ENCODE measurements at places on chromosomes 7 and 10.

DNA sequence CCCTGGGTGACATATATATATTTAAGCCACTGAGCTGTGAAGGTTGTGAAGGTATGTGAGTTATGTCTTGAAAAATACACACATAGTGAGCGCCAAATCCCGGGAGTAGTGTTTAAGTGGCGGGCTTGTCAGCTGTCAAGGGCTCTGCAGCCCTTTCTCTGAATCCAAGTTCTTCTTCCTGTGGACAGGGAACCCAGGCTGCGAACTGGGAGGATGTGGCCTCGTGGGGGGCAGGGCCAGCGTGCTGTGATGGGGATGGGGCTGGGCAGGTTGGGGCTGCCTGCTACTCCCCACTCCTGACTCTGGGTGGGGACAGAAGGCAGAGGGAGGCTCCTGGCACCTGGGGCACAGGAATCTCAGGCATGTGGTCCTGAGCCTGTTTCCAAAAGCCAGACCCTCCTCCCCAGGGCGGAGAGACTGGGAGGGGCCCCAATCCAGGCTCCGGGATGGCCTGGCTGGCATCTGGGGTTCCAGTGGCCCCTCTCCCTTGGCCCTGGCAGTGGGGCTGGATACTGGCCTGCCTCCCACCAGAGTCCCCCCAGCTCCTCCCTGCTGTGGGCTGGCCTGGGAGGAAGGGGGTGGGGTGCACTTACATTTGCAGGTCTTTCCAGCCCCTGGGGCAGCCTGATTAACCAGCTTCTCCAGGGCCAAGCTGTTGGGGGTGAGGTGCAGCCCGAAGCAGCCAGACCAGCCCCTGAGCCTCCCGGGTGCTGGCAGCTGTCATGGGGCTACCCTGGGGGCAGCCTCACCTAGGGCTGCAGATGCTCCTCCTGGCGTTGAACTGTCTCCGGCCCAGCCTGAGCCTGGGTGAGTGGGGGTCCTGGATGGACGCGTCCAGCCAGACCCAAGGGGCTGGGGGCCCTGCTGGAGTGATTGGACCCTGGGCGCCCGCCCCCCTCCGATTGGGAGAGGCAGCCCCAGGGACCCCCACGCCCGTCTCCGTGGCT, at the start of gene UPK3B:
TSS of gene UPK3B (plus strand) at position 622 of the 947 bp plus-strand sequence. CDS start at position 723, 101 bp downstream.
- DNase-seq = no peak

DNA sequence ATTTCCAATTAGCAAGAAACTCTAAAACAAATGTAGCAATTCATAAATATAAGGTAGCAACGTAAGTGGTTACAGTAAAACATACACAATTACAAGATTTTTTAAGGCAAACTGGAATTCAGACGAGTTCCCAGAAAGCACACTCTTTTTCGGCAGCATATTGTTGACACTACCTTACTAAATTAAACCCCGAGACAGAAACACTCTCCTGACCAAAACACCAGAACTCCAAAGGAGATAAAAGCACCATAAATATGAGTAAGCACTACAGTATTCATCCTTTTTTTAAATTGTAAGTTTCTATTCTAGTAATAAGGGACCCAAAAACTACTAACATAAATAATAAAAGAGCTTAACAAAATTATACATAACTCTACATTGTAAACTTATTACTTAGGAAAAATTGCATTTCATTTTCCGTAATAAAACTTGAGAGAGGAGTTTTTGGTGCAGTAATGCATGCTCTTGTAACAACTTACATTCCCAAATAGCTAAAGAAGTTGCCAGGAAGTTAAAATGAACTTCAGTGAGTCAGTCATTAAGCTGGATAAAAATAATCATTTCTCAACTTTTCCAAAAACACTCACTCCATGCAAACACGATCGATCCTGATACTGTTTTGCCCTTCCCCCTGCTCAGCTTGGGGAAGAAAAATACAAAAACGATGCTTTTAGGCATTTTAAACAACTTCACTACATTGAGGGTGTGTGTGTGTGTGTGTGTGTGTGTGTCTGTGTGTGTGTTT, 2.0 kb downstream of the PIP4K2A start:
- DNase-seq = no peak

- no peak for DNase-seq
These were observed 230.5 kb downstream of the FANK1 start for GRCh38 chr10:126126866-126127265.

DNA sequence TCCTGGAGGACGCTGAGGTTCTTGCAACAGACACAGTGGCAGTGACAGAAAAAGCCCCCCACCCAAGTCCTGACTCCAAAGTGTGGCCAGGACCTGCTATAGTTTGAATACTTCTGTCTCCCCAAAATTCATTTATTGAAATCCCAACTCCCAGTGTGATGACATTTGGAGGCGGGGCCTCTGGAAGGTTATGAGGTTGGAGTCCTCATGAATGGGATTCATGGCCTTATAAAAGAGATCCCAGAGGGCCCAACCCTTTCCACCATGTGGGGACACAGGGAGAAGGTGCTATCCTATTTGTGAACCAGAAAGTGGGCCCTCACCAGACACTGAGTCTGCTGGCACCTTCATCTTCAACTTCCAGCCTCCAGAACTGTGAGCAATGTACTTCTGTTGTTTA, 18.3 kb downstream of the ANXA11 start:
- no peak for DNase-seq

GRCh38 chr10:62178568-62178967, 90.1 kb downstream of the RTKN2 start:
- no peak for DNase-seq

- no peak for DNase-seq
These were observed 338.9 kb downstream of the GALNT17 start for GRCh38 chr7:71470830-71471229.

DNA sequence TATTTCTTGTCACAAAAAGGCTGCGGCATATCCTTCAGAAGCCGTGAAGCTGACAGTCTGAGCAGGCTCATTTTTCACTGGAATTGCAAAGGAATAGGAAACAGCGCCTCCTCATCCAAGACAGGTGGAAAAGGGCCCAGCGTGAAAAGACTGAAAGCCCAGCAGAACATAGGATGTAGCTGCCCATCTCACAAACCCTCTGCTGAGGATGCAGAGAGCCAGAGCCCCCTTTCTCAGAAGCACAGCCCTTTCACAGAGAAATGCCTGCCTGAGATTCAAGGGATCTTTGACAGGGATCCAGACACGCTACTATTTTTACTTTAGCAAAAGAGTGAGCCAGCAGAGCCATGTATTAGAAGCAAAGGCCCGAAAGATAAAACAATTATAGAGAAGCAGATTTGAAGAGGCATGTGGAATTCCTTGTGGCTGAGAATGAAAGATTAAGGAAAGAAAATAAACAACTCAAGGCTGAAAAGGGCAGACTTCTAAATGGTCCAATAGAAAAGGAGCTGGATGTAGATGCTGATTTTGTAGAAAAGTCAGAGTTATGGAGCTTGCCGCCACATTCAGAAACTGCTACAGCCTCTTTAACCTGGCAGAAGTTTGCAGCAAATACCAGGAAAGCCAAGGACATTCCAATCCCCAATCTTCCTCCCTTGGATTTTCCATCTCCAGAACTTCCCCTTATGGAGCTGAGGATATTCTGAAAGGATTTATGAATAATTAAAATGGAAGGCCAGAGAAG, 36.9 kb downstream of the GDI2 start:
- DNase-seq = no peak

GRCh38 chr7:38694326-38694725, 63.2 kb upstream of the AMPH start:
- DNase-seq = no peak

DNA sequence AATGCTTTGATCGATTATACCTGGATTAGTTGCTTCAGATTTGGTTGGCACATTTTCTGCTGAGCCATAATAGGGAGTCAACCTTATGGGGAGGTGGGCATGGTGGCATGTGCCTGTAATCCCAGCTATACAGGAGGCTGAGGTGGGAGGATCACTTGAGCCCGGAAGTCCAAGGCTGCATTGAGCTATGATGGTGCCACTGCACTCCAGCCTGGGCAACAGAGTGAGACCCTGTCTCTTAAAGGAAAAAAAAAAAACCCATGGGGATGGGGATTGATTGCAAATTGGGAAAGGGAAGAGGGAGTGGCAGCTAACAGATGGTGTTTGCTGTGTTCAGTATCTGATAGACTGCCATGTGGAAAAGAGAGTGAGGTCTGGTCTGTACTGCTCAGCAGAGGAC, 11.1 kb downstream of the STK17A start:
- no peak for DNase-seq

DNA sequence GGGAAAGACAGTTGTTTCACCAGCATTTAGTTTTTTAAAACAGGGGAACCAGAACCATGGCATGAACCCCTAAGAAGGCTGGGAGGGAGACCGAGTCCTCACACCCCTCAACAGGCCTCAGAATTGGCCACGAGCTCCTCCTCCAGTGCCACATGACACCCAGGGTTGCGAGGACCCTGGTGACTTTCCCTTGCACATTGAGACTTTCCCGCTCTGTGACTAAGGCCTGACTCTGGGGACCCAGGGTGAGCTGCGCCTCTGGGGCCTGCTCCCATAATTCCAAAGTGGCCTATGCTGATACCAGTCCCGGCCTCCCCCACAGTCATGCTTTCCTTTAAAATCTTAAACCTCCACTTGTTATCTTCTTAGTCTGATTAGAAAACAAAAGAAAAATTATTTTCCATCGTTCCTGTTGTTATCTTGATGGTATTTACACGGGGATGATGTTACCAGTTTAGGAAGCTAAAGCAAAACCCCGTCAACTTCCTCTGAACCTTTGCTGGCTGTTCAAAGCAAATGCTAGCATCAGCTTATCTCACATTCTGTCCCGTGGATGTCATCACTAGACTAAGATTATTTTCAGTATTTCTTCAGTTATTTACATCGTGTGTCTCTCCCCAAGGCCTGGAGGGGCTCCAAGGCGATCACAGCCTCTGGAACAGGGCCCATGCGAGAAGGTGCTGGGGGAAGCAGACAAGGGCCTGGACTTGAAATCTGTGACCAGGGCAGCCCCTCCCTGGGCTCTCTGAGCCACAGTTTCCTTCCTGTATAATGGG, 42.1 kb downstream of the FAM53B start:
- DNase-seq = no peak

DNA sequence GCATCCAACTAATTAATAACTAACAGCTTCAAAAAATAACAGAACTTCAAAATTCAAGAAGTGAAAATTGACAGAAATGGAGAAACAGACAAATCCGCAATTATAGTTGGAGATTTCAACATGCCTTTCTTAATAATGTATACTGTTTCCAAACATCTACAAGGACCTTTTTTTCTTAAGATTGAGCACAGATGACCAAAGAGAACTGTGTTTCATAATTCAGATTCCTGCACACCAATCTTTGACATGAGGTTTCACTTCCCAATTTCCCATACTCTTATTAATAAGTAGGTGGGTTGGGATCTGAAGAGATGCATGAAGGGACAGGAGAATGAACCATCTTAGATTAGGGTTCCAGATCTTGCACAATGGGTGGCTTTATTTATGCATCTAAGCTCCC, 24.9 kb upstream of the GIMAP7 start:
- DNase-seq = no peak

DNA sequence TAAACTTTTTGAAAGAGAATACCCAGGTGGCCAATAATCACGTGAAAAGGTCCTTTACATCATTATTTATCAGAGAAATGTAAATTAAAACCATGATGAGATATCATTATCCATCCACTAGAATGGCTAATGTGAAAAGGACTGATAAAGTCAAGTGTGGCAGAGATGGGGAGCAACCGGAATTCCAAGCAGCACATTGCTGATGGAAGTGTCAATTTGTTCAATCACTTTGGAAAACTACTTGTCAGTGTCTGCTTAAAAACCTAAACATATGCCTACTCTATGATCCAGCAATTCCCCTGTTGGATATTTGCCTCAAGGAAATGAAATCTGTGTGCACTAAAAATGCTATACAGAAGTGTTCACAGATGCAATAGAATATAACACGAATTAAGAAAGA, 465.6 kb downstream of the PLXNA4 start:
- no peak for DNase-seq

DNA sequence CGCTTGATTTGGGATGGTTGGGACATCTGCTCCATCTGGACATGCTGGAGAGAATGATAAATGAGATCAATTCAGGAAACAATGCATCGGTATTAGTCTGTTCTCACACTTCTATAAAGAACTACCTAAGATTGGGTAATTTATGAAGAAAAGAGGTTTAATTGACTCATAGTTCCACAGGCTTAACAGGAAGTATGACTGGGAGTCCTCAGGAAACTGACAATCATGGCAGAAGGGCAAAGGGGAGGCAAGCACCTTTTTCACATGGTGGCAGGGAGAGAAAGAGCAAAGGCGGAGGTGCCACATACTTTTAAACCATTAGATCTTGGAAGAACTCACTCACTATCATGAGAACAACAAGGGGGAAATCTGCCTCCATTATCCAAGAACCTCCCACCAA, 16.8 kb upstream of the TSPAN12 start:
- DNase-seq = no peak

DNA sequence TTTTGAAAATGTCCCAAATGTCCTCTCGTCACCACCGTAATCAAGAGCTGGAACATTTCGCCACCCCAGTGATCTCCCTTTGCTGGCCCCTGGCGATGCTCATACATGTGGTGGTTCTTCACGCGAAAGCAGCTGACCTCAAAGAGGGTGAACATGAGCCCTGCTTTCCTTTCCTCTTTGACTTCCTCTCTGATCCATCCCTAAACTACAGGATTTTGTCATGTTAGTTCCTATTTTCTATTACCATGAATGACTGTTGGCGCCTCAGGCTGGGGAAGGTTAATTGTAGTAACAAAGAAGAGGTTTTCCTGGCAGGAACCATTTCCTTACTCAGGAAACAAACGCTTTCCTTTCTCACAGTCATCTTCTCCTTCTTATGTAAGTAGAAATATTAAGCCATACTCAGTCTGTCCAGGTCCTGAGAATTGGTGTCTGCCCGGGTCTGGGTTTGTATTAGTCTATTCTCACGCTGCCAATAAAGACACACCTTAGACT, 114.5 kb downstream of the INSYN2A start:
- no peak for DNase-seq

GRCh38 chr7:97019710-97020225, 4.9 kb downstream of the DLX5 start:
- no peak for DNase-seq

- no peak for DNase-seq
These were observed 30.7 kb upstream of the APBB1IP start for GRCh38 chr10:26407406-26407969.

GRCh38 chr7:32215697-32216096, 145.5 kb upstream of the PDE1C start:
- DNase-seq = no peak

- DNase-seq = no peak
These were observed 194.2 kb downstream of the SNX13 start for GRCh38 chr7:17746020-17746530.

DNA sequence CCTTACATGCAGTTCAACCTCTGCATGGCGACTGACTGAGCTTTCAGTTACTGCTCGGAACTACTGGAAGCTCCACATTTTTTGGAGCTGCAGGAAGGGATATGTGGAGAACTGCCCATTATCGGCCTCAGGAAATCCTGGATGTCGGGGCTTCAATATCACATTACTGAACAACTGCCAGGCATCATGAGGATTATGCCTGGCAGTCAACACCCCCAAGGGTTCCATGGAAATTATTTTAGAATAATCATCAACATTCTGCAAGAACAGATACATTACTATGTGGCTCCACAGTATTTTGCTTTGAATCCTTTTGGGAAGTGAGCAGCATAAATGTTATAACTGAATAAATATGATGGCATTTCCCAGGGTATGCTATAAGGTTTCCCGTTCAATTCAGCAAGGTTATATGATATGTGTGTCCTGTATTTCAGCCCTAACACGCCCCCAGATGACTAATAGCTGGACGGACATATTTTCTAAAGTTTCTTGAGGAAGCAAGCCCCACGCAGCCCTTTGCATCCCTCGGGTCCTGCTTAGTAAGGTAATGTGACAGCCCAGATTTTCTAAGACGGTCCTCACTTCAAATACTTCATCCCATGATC, 53.0 kb upstream of the OPALIN start:
- DNase-seq = no peak

Data from globus pallidus (tissue), 1 donor.